NCI-H1417 treated with DMSO at 0.1 percent for 48 hours (cell line): ENCODE measurements at places on chromosomes 1 and 21.

GRCh38 chr1:93734999-93735398 is 53.4 kb upstream of the BCAR3 start:
- DNase-seq, result no peak

GRCh38 chr1:86950712-86951419 is 36.4 kb downstream of the HS2ST1 start:
- no peak for DNase-seq

GRCh38 chr1:83554174-83554573 is 444.8 kb downstream of the TTLL7 start:
- DNase-seq, result no peak

GRCh38 chr1:49045371-49045770 is 268.7 kb upstream of the BEND5 start:
- DNase-seq, result no peak

DNA sequence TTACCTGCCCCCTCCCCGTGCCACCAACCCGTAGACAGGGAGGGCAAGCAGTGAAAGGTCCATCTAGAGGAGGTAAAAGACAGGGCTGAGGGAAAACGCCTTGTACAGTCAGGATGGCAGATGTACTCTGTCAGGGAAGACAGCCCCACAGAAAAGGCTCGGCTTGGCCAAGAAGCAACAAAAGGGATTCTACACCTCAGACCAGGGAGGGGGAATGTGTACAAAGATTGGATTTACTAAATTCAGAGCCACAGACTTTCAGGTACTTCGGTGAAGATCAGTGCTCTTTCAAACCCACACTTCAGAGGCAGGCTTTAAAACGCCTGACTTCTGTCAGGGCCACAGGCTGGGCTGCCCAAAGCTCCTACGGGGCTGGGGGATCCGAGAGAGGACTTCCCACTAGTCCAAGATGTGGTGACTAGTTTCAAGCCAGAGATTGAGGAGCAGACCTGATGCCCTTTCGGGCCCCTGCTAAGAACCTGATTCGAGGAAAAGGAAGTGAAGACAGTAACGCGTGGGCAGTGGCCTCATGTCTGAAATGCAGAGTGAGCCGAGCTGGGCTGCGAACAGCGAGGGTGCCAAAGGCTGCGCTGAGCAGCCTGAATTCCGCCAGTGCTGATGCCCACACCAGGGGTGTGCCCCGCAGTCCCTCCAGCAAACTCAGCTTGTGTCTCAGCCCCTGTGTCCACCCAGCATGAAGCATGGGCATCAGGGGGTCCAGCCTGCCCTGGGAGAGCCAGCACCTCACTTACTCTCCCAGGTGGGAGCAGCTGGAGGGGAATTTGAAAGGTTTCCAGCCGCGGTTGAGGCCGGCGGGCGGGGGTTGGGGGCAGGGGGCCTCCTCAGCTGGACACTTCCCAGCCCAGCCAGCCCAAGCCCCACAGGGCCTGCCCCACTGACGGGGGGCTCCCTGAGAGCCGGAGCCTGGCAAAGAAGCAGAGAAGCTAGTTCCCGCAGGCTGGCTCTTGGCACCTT is 36.2 kb downstream of the KIAA1614 start:
- no peak for DNase-seq

- DNase-seq, result no peak
These were observed 70.2 kb downstream of the EDEM3 start for GRCh38 chr1:184684285-184685074.
